ENCODE measurements at places on chromosomes 13 and 19. TPM values are rescaled to one million over a fixed set of nuclear protein-coding genes. Genes with fewer than 3 reads are reported as not detected.

- no peak for DNase-seq
Observed at GRCh38 chr13:43935878-43936277, 56.2 kb downstream of the LACC1 start.

- DNase-seq, result no peak
Observed at GRCh38 chr13:44271915-44272341, 101.7 kb upstream of the SERP2 start.

- no peak for DNase-seq
Observed at GRCh38 chr19:18861235-18861634, 29.5 kb downstream of the UPF1 start.

The CBLC gene
- not detected for total RNA-seq

GRCh38 chr19:50705422-50706019, 14.1 kb downstream of the SHANK1 start:
- no peak for DNase-seq

The METTL21C gene
- total RNA-seq, result not detected

GRCh38 chr19:33100894-33101644, 20.1 kb downstream of the GPATCH1 start:
- DNase-seq, result no peak

The LHB gene
- not detected for total RNA-seq

Measured in activated T-cell treated with anti-CD3 and anti-CD28 coated beads, Interleukin-2, amount 50 U/mL, for 4 hours (primary cell).